ENCODE measurements at places on chromosomes 13 and 19.

GRCh38 chr13:41706152-41706551 is 248.8 kb downstream of the RGCC start:
- no peak for DNase-seq

DNA sequence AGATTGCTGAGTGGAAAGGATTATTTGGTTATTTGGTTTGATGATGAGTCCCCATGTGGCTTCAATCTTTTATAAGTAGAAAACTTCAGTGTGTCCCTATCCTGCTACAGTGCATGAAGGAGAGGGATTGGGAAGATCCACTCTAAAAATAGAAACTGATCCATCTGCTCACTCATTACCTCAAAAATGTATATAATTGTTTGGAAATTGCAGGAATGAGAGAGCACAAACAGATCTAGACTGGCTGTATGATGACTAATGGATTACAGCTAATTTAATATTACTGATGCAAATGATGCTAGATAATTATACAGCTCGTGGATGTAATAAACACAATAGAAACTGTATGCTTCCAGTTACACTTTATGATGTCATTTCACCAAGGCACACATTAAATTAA is 625.3 kb upstream of the PRR20A start:
- DNase-seq, result no peak

DNA sequence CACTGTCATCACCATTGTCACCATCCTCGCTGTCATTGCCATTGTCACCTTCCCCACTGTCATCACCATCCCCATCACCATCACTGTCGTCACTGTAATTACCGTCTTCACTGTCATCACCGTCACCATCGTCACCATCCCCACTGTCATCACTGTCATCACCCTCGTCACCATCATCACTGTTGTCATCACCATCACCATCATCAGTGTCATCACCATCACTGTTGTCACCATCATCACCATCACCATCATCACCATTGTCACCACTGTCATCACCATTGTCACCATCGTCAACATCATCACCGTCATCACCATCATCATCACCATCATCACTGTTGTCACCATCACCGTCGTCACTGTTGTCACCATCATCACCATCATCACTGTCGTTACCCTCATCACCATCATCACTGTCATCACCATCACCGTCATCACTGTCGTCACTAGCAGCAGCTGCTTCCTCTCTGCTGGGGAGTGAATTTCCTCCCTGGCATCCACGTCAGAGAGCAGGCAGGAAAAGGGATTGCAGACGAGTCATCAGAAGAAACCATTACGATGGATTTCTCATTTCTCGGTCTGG is 27.3 kb downstream of the TMEM255B start:
- no peak for DNase-seq

DNA sequence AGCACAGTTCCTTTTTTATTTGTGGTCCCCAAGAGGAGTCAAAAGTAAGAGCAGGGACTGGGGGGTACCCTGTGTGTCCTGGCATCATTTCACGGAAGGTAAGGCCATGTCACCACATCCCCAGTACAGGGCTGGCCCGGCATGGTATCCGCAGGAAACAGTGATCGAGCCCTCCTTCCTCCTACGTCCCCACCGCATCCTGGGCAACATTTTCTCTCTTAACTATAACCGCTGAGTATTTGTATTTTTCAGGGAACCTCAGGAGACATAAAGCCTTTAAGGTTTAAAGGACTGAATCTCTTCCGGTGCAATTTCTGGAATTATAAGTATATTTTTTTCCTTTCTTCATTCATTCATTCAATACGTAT is 13.6 kb upstream of the LATS2 start:
- DNase-seq, result no peak

GRCh38 chr13:47218611-47219010 is 321.8 kb upstream of the HTR2A start:
- DNase-seq, result no peak

DNA sequence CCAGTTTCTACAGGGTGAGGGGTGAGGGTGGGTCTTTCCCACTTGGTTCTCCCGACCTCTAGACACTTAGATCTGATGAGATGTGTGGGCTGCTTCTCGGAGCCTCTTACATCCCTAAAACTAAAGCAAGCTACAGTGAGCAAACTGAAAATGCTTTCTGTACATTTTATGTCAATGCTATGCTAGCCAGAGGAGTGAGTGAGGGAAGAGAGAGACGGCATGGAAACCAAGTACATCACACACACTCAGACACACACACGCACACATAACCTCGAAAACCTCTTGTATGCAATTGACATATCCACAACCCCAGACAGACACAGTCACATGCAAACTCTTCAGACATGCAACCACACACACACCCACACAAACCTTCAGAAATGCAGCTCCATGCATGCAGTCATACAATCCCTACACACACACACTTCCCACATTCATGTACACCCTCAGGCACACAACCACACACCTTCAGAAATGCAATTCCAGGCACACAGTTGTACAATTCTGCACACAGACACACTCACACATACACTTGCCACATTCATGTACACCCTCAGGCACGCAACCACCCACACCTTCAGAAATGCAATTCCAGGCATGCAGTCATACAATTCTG is 1.4 kb downstream of the SLC1A6 start:
- DNase-seq, result no peak

DNA sequence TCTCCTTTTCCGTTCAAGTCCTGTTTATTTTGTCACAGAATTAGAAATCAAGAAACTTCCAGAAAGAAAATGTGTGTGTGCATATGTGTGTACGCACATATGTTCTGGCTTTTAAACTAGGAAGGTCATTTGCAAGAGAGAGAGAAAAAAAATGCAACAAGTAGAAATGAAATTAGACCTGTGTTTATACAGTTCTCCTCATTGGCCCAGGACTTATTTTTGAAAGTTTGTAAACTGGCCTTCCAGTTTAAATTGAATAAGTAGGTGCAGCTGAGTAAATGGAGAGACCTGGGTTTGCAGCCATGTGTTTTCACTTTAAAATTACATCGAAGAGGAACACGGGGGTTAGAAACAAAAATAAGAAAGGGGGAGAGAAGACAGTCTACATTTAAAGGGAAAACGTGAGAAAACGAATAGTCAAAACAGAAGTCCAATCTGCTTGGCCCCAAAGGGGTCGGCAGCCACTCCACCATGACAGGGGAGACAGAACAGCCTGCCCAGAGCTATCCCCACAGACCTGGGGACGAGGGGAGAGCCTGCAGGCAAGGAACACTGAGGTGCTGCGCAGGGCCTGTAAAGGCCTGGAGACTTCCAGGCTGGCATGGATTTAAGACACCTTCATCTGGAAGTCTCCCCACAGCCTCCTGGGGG is 216.8 kb upstream of the MAB21L1 start:
- no peak for DNase-seq

DNA sequence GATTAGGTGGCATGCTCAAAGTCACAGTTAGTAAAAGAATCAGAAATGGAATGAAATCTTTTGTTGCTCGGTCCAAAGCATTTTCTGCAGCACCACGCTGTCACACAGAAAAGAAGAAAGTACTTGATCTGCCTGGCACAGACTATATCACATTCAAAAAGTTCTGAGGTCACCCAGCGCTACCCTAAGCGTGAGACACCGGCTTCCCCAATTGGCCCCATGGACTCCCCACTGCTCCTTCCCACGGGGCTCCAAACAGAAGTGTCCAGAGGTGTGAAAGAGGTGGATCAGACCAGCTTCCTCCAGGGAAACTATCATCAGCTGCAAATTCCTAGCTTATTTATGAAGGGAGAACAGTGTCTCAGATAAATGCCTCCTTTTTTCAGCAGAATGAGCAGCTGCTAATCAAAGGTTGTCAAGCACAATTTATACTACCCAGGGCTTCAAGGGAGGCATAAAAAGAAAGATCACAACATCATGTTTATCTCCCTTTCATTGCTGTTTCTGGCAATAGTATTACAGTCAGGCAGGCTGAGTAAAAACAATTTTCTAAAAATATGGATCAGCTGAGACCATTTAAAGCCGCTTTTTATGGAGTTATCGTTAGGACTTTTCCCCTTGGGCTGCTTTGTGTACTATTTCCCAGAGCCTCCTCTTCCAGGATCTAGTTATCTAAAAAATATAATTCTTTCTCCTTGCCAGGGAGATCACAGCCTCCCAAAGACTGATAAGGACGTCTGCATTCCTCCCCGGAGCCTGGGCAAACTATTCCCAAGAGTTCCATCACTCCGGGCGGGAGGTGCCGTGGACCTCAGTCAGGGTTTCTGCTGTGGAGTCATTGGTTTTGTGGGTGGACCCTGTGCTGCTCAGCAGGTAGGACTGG is 208.0 kb downstream of the LHFPL6 start:
- DNase-seq, result no peak

- peak; percentile 9 for DNase-seq
These were observed 60.5 kb downstream of the CCNE1 start for GRCh38 chr19:29872224-29872731.

DNA sequence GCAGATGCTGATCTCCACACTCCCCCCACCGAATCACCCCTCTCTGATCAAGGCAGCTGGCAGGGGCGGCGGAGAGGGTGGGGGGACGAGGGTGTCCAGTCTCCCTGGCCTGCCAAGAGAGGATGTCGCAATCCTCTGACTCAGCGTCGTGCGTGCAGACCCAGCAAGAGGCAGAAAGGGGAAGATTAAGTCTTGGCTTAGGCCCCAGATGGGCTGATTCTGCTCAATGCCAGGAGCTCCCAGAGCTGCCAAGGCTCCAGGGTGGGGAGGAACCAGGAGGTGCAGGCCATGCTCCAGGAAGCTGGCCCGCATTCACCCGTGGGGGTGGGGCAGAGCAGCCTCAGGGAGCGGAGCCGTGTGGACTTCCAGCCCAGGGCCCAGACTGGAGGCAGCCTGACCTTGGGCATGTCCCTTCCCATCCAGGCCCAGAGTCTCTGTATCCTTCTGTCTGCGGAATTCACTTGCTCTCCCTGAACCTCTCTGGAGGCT is 6.6 kb upstream of the BCL3 start:
- no peak for DNase-seq

DNA sequence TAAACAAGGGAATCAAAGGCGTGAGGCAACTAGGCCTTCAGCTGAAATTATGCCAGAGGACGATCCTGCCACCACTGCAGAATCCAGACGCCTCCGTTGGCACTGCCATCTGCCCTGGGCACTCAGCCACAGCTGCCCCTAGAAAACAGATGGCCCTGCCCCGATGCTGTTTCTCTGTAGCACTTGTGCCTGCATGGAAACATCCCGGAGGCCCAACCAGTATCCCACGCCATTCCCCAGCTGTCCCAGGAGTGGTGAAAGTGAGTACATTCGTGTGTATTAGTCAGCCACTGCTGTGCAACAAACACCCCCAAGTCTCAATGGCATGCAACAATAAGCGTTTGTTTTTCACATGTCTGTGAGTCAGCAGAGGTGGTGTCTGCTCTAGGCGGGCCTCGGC is 8.9 kb upstream of the CRTC1 start:
- no peak for DNase-seq

DNA sequence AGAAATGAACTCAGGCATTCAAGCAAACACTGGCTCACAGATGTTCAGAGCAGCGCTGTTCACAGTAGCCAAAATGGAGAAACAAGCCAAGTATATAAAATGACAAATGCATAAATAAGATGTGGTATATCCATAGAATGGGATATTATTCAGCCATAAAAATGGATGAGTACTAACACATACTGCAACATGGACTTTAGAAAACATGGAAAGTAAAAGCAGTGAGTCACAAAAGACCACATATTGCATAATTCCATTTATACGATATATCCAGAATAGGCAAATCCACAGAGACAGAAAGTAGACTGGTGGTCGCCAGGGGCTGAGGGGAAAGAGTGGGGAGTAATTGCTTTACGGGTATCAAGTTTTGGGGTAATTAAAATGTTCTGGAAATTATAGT is 6.6 kb downstream of the ZNF837 start:
- no peak for DNase-seq

DNA sequence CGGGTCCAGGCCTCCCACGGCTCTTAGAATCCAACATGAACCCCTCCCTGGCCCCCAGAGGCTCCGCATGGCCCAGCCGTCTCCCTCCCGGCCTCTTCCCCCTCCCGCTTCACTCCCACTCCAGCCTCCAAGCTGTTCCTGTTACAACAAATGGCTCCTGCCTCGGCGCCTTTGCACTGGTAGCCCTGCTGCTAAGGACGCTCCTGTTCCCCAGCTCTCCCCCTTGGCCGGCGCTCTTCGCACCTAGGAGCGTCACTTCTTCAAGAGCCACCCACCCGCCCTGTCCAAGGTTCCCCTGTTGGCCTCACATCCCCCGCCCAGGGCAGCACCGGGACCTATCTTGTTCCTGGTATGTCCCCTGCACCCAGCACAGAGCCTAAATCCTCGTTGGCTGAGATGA is 9.4 kb downstream of the CCDC124 start:
- no peak for DNase-seq

DNA sequence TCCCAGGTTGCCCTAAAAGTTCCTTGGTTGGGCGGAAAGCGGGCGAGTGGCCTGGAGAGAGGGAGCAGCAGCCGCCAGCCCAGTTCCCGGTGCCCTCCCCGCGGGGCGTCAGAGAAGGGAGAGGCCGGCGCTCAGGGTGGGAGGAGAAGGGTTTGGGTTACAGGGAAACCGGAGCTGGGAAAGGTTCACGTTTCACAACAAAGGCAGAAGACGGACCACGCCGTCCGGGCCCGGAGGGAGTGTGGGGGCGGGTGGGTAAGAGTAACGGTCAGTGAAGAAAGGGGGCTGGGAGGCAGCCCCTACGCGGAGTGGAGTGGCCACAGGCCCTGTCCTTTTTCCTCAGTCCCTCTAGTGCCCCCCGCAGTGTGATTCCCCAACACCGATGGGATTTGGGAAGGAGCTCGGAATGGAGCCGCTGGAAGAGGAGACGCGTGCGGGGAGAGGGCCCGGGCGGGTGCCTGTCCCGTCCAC is 1.6 kb downstream of the SIX5 start:
- DNase-seq, result peak; percentile 46

- no peak for DNase-seq
These were observed 20.7 kb upstream of the TINCR start for GRCh38 chr19:5588441-5588840.

DNA sequence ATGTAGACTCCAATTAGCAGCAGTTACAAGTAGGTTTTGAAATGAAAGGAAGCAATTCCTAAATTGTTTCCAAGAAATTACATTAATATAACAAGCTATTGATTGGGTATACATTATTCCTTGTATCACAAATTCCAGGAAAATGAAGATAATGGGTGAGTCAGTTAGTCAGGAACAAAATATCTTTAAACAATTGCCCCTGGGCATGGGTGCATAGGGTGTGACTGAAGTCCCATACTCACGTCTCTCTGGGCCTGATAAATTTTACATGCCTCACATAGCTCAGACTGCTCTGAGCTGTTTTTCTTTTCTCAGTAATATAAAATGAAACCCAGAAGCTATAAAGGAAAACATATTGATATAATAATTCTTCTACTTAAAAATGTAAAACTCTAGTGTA is 87.8 kb downstream of the FNDC3A start:
- DNase-seq, result no peak

DNA sequence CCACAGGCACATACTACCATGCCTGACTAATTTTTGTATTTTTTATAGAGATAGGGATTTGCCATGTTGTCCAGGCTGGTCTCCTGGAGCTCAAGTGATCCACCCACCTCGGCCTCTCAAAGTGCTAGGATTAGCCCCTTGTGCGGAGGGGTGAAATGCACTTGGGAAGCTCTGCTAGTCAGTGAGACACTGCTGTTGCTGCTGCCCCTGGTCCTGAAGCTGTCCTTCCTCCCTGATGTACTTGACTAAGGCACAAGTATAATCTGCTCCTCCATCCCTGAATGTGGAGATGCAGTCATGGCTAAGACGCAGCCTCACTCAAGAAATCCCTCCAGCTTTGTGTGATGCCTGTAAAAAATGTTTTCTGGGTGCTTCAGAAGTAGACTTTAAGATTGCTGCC is 124.5 kb downstream of the KCTD15 start:
- DNase-seq, result no peak

- DNase-seq, result peak; percentile 38
These were observed 9.5 kb upstream of the MBNL2 start for GRCh38 chr13:97212601-97213040.

Data from NCI-H146 (cell line).